ENCODE measurements at places on chromosomes 4 and X. TPM values are rescaled to one million over a fixed set of nuclear protein-coding genes. Genes with fewer than 3 reads are reported as not detected.

NIPAL1 gene
- total RNA-seq, result 1.1 TPM

SMR3B gene
- total RNA-seq, result not detected

IL21 gene
- not detected for total RNA-seq

TCEAL2 gene
- total RNA-seq, result not detected

GRCh38 chr4:153227469-153228075 is 23.3 kb downstream of the TRIM2 start:
- DNase-seq, result no peak
- H3K27ac ChIP-seq, result no peak overlapping the region
- H3K4me1 ChIP-seq, result peaks cover 4% of the 10 kb centered on the region
- no peaks in the 10 kb centered on the region for H3K36me3 ChIP-seq

DNA sequence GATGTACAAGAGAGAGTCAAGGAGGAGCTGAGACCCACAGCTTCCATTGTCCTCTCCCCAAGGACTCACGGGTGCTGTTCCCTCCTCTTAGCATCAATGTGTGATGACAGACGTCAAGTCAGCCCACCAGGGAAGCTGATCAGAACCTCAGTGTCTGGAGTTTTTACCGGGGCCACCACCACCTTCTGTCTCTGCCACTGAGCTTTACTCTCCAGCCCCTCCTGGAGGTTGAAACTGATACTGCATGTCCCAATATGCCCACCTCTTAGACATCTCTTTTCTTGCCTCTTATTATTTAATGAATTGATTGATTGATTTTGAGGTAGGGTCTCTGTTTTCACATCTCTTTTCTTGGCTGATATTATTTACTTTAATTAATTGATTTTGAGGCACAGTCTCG is 10.3 kb upstream of the AKAP17A start:
- peak; percentile 77 for DNase-seq
- no peaks in the 10 kb centered on the region for H3K27me3 ChIP-seq
- H3K4me3 ChIP-seq, result no peak overlapping the region

GLRA3 gene
- total RNA-seq, result 0.22 TPM

DNA sequence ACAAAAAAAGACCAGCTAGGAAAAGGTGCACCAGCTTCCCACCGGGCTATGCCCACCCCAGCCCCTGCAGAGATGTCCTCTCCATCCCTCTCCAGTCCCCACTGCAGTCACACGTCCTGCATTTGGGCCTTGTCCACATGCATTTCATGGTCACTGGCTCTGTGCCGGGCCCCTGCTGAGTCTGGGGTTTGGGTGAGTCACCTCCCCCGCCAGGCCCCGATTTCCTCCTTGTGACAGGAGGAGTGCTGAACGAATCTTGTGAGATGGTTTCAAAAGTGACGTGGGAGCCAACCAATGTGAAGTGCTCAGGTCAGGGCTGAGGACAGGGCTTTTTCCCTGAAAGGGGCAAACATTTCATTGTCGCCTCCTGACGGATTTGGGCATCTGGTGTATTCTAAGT is 7.1 kb downstream of the CPZ start:
- H3K27me3 ChIP-seq, result no peaks in the 10 kb centered on the region
- H3K4me1 ChIP-seq, result no peaks in the 10 kb centered on the region
- H3K27ac ChIP-seq, result no peak overlapping the region
- H3K36me3 ChIP-seq, result no peaks in the 10 kb centered on the region
- H3K4me3 ChIP-seq, result no peak overlapping the region

GRCh38 chrX:27924261-27924660 is 57.0 kb downstream of the DCAF8L1 start:
- H3K36me3 ChIP-seq, result no peaks in the 10 kb centered on the region
- H3K4me3 ChIP-seq, result no peak overlapping the region
- no peak for DNase-seq
- H3K27ac ChIP-seq, result no peak overlapping the region
- H3K27me3 ChIP-seq, result no peaks in the 10 kb centered on the region
- no peaks in the 10 kb centered on the region for H3K4me1 ChIP-seq

- no peaks in the 10 kb centered on the region for H3K4me1 ChIP-seq
- DNase-seq, result no peak
- no peaks in the 10 kb centered on the region for H3K36me3 ChIP-seq
- peaks cover 14% of the 10 kb centered on the region for H3K27me3 ChIP-seq
- no peak overlapping the region for H3K4me3 ChIP-seq
These were observed 38.3 kb downstream of the PF4 start for GRCh38 chr4:73943555-73943954.

ARHGAP36 gene
- total RNA-seq, result not detected

- peaks cover 88% of the 10 kb centered on the region for H3K27me3 ChIP-seq
- no peak overlapping the region for H3K27ac ChIP-seq
- peaks cover 23% of the 10 kb centered on the region for H3K4me1 ChIP-seq
- no peak for DNase-seq
- no peak overlapping the region for H3K4me3 ChIP-seq
These were observed 39.6 kb downstream of the FNIP2 start for GRCh38 chr4:158808399-158808798.

CACNA1F gene
- 6.7 TPM for total RNA-seq

FRAS1 gene
- total RNA-seq, result 0.05 TPM

- no peaks in the 10 kb centered on the region for H3K27me3 ChIP-seq
- DNase-seq, result no peak
- no peak overlapping the region for H3K27ac ChIP-seq
- H3K4me3 ChIP-seq, result no peak overlapping the region
- no peaks in the 10 kb centered on the region for H3K4me1 ChIP-seq
These were observed 1020.0 kb downstream of the DMD start for GRCh38 chrX:32191316-32191715.

ADRA2C gene
- total RNA-seq, result not detected

DNA sequence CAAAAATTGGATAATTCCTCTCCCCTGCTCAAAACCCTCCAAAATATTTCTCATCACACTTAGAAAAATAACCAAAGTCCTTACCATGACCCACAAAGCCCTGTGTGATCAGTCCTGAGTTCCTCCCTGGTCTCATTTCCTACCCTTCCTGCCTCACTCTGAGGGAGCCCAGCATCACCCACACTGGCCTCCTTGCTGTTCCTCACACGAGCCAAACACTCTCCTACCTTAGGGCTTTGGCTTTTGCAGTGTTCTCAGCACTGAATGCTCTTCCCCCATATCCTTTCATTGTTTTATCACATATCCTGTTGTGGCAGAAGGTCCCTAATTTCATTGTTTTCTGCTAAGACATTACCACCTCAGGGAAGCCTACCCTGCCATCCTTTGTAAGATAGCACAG is 12.2 kb downstream of the MGAT4D start:
- H3K4me1 ChIP-seq, result no peaks in the 10 kb centered on the region
- no peak for DNase-seq
- H3K36me3 ChIP-seq, result no peaks in the 10 kb centered on the region
- H3K4me3 ChIP-seq, result no peak overlapping the region

GRCh38 chr4:2043396-2044118 is 15.6 kb upstream of the NAT8L start:
- peaks cover 18% of the 10 kb centered on the region for H3K4me1 ChIP-seq
- no peaks in the 10 kb centered on the region for H3K27me3 ChIP-seq
- no peak overlapping the region for H3K4me3 ChIP-seq
- no peaks in the 10 kb centered on the region for H3K36me3 ChIP-seq

VMA21 gene
- 22.7 TPM for total RNA-seq

DNA sequence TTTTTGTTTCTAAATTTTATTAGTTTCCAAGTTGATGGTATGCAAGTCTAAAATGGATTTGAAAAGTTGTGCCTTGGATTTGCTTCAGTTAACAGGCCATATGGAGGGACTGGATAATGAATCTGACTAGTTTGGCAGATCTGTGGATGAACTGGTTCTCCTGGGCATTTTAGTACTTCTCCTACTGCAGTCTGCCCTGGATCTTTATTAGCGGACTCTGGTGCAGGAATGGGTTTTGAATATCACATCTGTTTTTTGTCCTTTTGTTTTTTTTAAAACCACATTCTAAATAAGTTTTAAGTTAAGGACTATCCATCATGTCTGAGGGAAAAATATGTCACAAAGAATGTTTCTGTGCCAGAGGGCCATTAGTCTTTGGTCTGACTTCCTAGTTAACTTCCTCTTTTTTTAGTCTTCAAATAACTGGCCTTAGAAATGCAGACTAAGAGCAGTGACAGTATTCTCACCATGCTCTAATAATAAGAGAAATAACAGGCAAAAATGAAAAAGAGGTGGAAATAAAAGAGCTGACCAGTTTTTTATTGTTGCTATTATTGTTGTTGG is 13.9 kb upstream of the DCK start:
- no peak overlapping the region for H3K4me3 ChIP-seq
- H3K27me3 ChIP-seq, result no peaks in the 10 kb centered on the region
- no peaks in the 10 kb centered on the region for H3K36me3 ChIP-seq
- H3K27ac ChIP-seq, result no peak overlapping the region
- peaks cover 12% of the 10 kb centered on the region for H3K4me1 ChIP-seq

DNA sequence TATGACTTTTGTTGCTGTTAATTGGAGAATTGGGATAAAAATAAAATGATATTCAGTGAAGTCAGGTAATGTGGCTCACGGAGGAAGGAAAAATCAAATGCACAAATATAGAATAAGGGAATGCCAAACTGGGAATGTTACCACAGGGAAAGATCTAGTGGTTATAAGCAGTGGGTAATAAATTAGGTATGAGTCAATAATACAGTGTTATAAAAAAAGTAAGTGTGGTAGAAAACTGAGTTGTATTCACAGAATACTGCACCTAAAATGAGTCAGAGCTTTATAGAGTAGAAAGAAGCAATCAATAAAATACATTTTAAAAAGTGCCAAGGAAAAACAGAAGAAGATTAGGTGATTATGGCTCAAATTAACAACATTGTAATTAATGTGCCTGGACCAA is 34.5 kb downstream of the INTS12 start:
- H3K36me3 ChIP-seq, result no peaks in the 10 kb centered on the region
- H3K4me1 ChIP-seq, result no peaks in the 10 kb centered on the region
- H3K27me3 ChIP-seq, result no peaks in the 10 kb centered on the region
- no peak overlapping the region for H3K27ac ChIP-seq

DNA sequence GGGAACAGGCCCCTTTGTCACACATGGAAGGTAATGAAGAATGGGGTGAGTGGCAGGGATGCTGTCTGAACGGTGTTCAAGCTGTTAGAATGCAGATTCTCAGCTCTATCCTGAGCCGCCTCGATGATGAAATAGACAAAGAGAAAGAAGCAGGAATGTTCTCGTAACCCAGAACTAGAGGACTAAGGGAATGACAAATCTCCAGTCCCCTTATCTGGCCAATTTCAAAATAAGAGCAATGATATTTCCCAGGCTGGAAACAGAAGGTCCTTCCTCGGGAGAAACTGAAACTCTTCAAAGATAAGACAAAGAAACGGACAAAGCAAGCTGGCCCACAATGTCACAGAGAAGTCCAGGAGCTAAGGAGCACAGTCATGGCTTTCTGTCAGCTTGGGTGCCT is 29.5 kb upstream of the MTNR1A start:
- no peak overlapping the region for H3K4me3 ChIP-seq
- no peak for DNase-seq
- H3K27me3 ChIP-seq, result no peaks in the 10 kb centered on the region
- H3K27ac ChIP-seq, result no peak overlapping the region
- H3K4me1 ChIP-seq, result no peaks in the 10 kb centered on the region

DNA sequence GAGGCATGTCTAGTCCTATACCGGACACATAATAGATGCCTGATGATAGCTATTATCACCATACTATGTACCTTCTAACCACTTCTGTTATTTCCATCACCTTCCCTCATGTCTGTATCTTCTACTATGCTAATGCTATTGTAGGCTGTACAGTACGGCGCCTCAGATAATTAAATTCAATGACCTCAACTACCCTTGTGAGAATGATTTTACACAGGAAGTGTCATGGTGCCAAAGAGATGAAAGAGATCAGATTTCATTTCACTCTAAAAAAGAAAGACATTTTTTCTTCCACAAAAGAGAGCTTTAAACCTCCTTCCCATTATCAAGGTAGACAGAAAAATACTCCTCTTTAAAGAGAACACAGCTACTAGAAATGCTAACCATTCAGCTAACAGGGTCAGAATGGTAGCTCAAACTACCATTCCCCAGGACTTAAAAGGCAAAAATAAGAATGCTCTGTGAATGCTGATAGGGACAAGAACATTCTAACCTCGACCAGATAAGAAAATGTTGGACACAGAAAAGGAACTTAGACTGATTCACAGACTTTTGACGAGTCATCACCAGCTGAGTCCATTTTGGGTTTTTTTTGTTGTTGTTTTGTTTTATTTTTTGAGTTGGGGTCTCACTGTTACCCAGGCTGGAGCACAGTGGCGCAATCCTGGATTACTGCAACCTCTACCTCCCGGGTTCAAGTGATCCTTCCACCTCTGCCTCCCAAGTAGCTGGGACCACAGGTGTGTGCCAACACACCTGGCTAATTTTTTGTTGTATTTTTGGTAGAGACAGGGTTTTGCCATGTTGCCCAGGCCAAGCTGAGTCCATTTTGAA is 99.2 kb upstream of the RAPGEF2 start:
- no peak overlapping the region for H3K4me3 ChIP-seq
- H3K4me1 ChIP-seq, result no peaks in the 10 kb centered on the region
- H3K27ac ChIP-seq, result no peak overlapping the region
- no peaks in the 10 kb centered on the region for H3K36me3 ChIP-seq
- no peak for DNase-seq
